ENCODE measurements at places on chromosomes 2 and 18.

DNA sequence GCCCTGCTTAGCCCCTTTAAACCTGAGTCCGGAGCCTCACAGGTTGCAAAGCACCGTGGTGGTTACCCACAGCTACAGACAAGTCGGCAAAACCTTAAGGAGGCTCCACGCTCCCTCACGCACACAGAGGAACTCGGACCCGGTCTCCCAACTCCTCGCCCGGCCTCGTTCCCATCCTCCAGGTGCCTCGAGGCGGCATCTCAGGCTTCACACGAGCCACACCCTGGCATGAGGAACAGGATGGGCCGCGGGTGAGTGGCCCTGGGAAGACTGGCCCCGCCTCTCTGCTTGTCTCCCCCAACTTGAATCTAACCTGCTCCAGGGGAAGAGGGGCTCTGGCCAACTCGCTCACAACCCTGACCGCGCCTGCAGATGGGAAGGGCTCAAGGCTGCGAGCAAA, 97.4 kb downstream of the EIPR1 start:
- no peak for DNase-seq

DNA sequence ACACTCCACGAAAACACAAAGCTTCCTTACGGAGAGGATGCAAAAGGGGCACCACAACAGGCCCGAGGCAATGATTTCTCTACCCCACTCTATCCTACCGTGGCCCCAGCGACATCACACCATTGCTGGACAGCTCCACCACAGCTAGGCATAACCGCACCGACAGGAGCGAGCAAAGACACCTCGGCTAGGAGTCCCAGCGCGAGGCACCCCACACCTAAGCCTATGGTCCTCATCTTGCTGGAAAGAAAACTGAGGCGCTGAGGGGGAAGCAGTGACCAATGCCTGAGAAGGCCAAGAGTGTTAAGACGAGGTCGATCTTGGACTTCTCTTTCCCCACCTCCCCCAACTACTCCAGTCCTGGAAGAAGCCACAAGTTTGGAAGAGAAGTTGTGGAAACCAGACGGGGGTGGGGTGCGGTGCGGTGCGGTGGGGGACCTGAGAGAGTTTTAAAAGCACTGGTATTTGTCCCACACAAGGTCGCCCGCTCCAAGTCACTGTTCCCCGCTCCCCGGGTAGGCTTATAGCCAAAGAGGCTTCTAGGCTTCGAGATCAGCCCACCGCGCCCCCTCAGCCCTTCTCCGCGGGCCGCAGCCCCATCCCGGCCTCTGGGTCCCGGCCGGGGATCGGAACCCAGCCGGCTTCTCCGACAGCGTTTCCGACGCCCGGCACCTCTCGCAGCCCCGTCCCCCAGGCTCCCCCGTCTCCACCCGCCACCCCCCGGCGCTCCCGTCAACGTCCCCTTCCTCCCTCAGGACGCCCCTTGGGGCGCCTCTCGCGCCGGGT, 766 bp downstream of the PDE6D start:
- no peak for DNase-seq

- no peak for DNase-seq
Measured at GRCh38 chr2:109720380-109721106, 73.6 kb upstream of the RGPD5 start.

GRCh38 chr2:43034242-43034619, 192.2 kb downstream of the ZFP36L2 start:
- DNase-seq: no peak

DNA sequence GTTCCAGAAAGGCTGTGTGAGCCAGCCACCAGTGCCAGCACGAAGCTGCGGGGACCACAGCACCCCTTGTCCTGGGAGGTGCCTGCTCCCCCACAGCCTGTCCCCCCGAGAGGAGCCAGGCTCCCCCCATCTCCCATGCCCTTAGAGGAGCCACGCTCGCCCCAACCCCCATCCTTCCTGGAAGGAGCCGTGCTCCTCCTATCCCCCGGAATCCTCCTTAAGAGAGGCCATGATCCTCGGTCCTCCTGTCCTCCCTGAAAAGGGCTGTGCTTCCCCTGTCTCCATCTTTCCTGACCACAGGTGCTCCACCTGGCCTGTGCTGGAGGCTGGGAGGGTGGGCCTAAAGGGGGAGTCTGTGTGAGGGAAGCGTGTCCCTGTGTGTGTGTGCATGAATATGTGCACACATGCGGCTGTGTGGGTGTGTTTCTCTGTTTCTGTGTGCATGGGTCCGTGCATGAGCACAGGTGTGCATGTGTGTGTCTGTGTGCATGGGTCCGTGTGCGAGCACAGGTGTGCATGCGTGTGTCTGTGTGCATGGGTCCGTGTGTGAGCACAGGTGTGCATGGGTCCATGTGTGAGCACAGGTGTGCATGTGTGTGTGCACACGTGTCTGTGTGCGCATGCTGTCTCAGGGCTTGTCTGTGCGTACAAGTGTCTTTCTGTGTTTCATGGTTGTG, 80.3 kb downstream of the RTP5 start:
- DNase-seq: no peak

DNA sequence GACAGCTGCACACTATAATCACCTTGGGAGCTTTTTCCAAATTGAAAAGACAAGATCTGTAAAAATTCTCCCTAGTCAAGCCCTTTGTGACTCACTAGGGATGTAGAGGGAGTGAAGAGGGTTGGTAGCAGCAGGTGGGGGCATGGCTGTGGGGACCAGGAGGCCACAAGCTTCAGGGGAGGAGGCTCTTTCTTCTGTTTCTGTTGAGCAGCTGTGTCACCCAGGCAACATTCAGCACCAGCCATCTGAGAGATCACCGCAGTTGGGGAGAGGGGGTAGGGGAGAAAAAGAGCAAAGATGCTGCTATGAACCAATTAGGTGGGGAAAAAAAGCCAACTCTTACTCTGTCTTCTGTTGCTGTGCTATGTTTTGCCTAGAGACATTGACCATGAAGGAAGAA, 352.3 kb upstream of the MEIS1 start:
- DNase-seq: no peak

DNA sequence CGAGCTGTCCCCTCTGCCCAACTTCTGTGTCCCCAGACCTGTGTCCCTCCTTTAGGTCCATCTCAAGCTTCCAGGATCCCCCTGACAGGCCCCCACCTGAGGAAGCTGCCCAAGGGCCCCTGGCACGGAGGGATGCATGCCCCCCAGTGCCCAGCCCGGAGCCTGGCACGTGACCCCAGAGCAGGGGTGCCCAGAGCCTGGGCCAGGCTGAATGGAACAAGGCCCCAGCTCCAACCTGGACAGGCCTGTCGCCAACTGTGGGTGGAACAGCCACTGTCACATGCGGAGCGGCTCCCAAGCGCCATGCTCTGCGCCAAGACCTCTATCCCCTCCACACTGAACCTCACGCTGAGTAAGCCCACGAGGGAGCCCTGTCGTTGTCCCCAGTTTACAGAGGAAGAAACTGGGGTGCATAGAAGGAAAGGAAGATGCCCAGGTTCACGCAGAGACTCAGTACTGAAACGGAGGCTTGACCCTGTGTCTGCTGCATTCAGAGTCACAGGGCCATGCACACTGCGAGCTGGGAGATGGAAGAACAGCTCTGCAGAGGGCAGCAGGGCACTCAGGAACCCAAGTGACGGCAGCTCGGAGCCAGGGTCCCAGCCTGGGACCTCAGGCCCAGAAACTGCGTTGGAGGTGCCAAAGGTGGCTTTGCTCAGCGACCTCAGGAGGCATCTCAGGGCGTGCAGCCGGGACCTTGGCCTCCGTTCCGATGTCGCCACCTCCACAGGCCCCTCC, 5.5 kb upstream of the ECEL1 start:
- DNase-seq: no peak

- DNase-seq: no peak
Measured at GRCh38 chr2:160092445-160092844, 30.0 kb upstream of the PLA2R1 start.

DNA sequence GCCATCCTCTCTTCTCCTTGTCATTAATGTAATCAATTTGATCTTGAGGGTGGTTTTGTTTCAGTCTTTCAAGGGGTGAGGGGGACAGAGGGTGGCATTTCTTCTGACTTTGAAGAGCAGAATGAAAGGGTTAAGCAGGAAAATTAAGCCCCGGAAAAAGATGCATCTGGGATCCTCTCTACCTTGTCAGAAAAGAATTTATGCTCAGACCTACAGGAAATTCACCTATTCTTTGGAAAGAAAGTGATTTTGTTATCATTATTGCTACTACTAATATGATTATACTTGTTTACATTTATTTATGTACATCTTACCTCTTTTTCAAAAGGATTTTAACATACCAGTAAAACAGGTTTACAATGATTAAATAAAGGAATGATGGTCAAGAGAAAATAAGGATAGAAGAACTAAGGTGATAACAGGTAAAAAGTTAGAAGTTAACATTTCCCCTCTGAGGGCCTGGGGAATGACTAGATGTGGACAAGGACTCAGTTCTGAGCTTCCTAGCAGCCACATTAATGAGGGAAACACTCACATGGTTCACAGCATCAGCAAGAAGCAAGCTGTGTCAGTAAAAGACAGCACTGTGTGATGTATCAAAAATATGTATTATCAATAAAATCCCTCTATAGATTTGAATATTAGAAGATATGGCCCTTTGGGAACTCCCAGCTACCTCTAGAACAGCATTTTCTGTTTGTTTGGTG, 151.4 kb downstream of the MYCN start:
- DNase-seq: no peak
